ENCODE measurements at places on chromosomes 7 and 10.

GRCh38 chr7:157306846-157307838 lies 29.7 kb upstream of the DNAJB6 start:
- DNase-seq = no peak

GRCh38 chr10:65024886-65025285 lies 1503.7 kb downstream of the REEP3 start:
- DNase-seq = no peak

DNA sequence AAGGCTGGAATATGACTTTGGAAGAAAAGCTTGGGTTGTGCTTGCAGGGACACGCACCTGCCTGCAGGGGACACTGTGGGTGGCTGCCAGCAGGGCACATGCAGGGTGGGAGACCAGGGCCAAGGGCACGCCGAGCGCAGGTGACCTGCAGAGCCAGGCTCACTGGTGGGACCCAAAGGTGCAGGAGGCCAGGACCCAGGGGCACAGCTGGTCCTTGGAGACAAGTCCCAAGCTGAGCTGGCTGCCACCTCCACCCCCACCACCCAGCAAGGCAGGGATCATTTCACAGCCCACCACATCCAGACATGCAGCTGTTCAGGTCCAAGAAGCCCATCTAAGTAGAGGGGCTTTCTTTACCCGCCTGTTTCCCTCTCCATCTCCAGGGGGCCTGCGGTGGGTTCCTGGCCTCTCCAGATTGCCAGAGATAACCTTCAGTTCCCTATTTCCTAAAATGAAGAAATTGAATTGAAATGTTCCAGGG lies 13.8 kb upstream of the CLIP2 start:
- no peak for DNase-seq

GRCh38 chr7:73700069-73700423 lies 16.6 kb downstream of the BUD23 start:
- DNase-seq = no peak

- DNase-seq = no peak
Observed at GRCh38 chr10:60958892-60959601, 15.1 kb upstream of the RHOBTB1 start.

- no peak for DNase-seq
Observed at GRCh38 chr10:12561720-12562119, 212.4 kb downstream of the CAMK1D start.

DNA sequence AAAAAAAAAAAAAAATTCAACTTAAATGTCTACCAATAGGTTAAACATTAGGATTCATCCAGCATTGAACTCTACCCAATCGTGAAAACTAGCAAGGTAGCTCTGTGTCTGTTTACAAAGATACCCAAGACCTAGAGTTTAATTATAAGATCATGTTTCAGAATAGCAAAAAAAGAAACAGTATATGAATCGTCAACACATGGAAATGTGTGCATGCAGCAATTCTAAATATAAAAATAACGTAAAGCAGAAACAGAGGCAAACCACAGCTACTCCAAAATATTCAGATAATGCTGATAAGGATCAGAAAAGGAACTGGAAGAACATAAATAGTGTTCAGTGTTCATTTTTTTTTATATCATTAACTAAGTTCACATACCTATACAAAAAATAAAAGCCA lies 68.7 kb downstream of the AFAP1L2 start:
- DNase-seq = no peak

GRCh38 chr7:131830681-131831080 lies 274.3 kb upstream of the PODXL start:
- no peak for DNase-seq

DNA sequence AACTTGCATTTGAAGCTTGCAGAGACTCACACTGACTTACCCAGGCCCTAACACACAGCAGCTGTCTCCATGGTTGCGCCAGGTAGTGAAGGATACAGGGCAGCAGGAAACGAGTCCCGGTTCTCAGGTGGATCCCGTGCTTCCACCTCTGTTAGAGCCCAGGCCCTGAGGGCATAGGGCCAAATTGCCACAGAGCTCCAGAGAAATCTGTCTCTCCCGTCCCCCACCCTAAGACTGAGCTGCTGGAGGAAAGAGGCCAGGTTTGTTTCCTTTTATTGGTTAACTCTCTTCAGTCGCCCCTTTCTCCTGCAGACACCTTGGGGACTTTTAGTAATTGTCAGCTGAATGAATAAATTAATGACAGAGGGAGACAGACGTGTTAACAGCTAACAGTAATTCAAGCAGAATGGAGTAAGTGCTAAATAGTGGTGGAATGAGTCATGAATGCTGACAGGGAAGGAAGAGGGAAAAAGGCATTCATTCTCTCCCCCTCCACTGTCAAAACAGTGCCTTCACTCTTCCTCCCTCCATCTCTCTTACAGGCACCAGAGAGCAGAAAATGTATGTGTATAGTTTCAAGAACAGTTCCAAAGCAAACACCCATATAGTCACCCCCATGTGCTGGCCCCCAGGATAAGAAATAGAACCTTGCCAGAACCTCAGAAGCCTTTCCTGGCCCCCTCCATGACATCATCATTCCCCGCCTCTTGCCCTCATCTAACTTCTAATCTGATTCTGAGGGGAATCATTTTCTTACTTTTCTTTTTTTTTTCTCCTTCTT lies 16.8 kb upstream of the DLG5 start:
- no peak for DNase-seq

- no peak for DNase-seq
Observed at GRCh38 chr10:5317547-5318107, 47.1 kb upstream of the UCN3 start.

- no peak for DNase-seq
Observed at GRCh38 chr10:44971434-44971833, 7.2 kb downstream of the DEPP1 start.

DNA sequence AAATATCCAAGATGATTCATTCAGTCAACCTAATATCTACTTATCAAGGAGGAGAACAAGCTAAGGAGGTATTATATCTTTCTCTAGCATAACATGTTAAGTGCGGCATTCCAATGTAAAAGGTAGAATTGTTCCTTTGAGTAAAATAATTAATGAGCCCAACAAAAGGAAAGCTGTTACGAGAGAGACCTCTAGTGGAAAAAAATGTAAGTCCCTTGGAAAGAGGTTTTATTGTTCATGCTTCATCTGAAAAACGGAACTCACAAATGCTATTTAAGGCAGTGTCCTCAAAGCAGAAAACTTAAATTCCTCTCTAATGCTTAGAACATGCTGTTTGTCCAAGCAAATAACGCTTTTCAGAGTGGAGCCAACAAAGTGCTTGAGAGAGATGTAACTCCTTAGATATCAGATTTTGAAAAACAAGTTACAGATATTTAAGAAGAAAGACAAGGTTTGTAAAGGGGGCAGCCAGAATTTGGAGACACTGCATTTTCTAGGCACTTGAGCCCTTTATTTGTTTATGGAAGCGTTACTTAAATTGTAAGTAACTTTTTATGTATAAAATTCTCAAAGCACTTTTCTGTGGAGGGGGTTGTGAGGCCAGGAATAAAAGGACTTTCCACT lies 119.9 kb downstream of the TFEC start:
- no peak for DNase-seq

DNA sequence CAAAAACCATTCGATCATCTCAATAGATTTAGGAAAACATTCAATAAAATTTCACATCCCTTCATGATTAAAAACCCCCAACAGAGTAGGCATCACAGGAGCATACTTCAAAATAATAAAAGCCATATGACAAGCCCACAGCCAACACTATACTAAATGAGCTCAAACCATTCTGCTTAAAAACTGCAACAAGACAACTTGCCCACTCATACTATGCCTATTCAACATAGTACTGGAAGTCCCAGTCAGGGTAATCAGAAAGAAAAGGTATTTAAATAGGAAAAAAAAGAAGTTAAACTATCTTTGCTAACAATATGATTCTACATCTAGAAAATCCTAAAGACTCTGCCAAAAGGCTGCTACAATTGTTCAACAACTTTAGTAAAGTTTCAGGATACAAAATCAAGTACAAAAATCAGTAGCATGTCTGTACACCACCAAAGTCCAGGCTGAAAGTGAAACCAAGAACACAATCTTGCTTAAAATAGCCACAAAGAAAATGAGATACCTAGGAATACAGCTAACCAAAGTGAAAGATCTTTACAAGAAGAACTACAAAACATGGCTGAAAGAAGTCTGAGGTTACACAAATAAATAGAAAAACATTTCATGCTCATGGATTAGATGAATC lies 882.6 kb downstream of the GRM8 start:
- DNase-seq = no peak

- DNase-seq = no peak
Observed at GRCh38 chr7:87075671-87076404, 16.4 kb upstream of the ELAPOR2 start.

- no peak for DNase-seq
Observed at GRCh38 chr7:133572087-133572486, 319.2 kb downstream of the EXOC4 start.

- DNase-seq = no peak
Observed at GRCh38 chr10:91197127-91197526, 23.3 kb upstream of the PCGF5 start.
